Ovary (tissue), 10 donors: ENCODE measurements at places on chromosomes 11 and 22.

DNA sequence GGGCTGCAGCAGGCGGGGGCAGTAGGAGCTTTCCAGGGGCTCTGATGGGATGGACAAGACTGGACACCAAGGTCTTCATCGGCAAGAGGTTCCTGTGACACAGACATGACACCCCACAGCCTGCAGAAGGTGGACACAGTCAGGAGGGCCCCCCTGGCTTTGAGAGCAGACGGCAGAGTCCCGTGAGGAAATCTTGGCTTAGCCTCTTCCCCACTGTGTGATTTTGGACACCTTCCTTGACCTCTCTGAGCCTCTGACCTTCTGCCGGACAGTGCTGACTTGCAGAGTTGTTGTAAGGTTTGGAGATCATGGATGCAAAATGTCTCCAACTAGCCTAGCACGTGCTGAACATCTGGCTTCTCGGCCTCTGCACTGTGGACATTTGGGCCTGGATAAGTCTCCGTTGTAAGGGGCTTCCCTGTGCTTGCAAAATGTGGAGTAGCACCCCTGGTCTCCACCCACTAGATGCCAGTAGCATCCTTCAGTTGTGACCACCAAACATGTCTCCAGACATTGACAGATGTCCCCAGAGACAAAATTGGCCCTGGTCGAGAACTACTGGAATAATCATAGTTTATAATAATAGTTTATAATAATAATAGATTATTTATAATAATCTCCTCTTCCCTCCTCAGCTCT is 54.6 kb downstream of the MCM5 start:
- DNase-seq = no peak

DNA sequence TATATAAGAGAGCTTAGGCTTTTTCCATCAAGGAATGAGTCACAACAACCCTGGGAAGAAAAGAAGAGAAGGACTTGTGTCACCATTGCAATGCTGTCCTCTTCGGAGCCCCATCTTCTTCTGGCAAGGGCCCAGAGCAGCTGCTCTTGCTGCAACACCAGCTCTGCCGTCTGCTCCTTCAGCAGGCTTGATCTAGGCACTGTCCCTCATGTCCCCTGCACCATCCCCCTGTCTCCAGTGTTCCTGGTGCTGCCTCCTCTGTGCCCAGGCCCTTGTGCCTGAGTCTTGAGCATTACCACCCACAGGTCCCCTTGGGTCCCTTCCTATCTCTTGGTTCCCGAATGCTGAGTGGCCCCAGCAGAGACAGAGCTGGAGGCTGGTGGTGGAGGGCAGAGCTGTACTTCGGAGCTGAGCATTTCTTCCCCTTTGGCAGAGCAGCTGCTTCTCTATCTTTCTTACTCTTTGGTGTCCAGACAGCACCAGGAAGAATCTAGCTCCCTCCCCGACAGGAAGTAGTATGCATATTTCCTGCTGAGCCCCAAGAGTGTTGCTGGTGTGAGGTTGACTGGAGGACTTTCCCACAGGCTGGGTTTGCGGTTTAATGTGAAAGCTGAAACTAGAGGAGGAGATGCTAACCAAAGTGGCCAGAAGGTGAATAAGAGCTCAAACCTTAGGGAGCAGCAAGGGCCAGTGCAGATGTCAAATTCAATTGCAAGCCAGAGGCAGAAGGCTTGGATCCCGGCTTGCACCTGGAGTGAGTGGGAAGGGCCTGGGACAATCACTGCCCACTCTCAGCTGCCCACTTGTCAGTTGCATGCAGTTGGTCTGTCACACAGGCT is 27.8 kb downstream of the WEE1 start:
- DNase-seq = no peak

DNA sequence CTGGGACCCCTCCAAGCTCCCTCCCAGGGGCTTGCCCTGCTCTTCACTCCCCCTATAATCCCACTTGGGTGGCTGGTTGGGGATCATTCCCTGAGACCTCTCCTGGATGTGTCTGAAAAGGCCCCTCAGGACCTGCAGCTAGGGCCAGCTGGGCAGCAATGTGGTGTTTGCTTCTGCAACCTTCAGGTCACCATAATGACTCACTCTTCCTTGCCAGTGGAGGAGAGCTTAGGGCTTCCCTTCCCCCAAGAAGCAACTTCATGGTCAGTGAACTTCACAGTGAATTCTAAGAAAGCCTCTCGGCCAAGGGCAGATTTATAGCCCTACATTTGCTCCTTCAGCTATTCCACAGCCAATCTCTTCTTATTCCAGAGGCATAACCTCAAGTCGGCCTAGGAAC is 45.1 kb upstream of the TSPAN18 start:
- no peak for DNase-seq

GRCh38 chr11:128180441-128181087 is 406.8 kb downstream of the ETS1 start:
- DNase-seq = no peak

DNA sequence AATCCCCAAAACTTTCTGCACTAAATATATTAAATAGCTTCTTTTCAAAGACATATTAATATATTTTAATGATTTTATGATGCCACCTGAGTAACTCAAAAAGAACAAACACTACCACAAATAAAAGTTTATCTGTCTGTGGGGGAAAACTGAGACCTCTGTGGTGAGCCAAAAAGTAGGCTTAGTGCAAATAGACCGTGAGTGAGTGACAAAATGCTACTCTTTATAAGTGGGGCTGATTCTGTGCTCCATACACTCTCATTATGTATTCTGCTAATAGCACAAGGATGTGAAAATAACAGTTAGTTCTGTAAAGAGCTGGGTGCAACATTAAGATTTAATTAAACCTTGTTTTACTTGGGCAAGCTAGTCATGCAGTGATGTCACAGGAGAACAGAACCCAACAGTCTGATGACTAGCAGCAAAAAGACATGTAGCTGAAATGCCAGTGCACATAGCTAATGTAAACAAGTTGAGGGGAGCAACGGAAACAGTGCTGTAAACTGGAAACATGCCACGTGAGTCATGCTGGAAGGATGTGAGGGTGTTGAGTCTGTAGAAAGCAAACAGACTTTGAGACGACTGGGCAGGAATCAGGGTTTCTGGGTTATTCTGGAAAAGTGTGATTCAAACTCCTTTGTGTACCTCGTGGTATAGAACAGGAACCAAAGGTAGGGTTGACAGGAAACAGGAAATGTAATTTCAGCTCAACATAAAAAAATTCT is 1130.4 kb downstream of the LRRC4C start:
- DNase-seq = no peak

GRCh38 chr22:26744892-26745808 is 87.8 kb downstream of the MIAT start:
- DNase-seq = no peak

DNA sequence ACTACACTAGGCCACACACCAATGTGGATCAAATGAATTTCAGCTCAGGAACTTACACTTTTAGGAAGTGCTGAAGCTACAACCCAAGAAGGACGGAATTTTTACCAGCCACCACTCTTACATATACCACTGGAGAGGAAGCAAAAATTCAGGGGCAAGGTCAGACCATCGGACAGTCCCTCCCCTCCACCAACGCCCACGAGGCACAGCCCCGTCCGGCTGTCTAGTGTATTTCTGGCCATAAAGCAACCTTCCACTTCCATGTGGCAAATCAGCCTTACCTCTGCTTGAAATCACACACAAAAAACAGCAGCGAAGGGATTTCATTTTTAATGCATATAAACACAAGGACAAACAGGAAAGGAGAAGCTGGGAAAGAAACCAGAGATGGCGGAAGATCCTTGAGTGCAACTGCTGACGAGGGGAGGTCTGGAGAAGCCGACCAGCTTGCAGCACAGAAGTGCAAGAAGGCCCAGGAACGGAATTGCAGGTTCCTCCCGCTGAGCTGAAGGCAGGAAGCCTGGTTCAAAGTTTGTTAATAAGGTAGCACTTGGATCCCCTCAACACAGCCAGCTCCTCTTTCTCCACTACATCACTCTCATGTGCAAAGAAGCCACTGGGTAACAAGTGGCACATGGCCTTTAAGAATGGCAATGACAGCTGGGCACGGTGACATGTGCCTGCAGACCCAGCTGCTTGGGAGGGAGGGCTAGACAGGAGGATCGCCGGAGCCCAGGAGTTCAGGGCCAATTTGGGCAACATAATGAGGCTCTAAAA is 71.5 kb downstream of the SHANK2 start:
- no peak for DNase-seq

DNA sequence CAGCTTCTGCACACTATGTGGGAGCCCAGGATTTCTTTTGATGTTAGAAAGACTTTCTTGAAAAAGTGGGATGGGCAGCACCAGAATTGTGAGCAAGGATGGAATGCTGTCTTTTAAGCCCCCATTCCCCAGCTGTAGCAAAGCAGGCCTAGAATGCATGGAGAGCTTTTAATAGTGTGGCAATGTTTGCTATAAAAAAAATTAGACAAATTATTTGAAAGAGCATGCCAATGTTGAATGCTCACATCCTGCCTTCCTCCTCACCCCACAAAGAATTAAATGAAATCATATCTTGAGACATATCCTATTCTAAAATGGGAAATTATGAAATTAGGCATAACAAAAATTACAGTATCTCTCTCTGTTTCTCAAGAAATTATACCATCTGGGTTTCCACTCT is 154.7 kb downstream of the C11orf91 start:
- DNase-seq = no peak

- no peak for DNase-seq
Measured at GRCh38 chr11:22276535-22276934, 61.6 kb upstream of the SLC17A6 start.

DNA sequence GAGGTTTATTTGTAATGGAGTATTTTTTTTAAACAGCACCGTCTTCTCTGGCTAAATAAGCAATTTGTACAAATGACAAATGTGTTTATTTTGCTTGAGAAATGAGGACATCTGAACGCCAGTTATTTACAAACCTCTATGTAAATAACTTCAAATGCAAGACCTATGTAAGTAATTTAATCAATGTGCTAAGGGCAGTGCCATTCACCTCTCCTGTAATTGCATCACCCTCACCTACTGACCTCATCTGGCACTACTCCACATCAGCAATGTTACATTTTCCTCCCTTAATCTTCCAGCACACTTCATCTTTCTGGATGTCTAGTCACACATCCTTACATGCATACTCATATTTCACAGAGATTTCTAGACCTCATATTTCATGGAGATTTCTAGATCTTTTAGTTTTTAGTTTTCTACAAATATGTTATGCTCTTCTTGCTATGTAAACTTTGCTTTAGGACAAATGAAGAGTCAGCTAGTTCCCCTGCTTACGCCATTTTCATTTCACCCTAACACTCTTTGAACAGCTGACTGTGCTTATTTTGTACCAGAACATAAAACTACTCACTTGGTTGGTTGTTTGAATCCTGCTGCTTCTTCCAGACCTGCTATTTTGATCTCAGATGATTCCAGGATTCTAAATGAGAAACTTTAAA is 238.6 kb downstream of the GRM5 start:
- no peak for DNase-seq

DNA sequence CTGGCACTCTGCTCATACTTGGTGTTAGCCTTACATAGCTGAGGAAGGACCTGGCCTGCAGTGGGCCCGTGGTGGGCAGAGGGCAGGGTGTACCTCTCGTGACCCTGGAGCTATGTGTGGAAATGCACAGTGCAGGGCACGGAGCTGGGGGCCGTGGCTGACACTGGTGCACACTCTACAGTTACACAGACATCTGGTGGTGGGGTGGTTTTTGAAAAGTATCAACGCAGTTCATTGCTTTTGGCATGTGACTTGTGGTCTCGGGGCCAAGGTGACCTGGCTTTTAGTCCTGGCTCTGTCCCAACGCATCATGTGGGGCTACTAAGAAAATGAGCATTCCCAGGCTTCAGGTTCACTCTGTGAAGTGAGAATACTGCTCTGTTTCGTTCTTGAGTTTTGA is 553.6 kb downstream of the NTM start:
- no peak for DNase-seq

GRCh38 chr11:35412285-35412684 is 7.1 kb downstream of the SLC1A2 start:
- no peak for DNase-seq

DNA sequence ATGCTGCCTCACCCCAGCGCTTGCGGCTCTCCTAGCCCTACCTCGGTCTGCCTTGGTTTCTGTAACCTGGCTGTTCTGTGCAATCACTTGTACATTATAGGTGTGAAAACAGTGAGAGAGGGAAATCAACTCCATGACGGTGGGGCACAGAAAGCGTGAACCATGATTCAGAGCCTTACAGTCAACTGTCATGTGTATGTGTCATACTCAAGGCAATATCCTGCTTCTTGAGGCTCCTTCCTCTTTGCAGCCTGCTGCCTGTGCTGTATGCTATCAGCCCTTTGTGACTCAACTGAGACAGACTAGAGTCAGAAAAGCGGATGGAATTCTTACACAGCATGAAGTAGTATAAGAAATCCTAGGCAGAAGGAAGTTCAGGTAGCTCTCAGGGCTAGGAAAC is 2.1 kb downstream of the NRIP3 start:
- no peak for DNase-seq

DNA sequence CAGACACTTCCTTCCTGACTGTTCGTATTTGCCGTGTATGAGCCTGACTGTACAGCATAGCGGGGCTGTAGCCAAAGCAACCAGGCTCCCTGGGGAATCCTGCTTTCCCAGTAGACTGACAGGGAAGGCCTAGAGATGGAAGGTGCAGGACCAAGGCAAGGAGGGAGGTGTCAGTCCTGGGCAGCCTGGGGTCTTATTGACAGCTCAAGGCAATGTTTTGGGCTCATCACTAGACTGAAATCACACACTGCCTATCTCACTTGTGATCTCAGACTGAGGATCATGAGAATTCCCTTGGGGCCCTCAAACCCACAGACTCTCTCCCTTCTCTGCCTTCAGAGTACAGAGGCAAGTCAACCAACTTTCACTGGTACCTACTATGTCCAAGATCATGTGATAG is 346.8 kb upstream of the NARS2 start:
- no peak for DNase-seq

- DNase-seq = no peak
Measured at GRCh38 chr11:15988693-15989231, 367.6 kb downstream of the SOX6 start.

DNA sequence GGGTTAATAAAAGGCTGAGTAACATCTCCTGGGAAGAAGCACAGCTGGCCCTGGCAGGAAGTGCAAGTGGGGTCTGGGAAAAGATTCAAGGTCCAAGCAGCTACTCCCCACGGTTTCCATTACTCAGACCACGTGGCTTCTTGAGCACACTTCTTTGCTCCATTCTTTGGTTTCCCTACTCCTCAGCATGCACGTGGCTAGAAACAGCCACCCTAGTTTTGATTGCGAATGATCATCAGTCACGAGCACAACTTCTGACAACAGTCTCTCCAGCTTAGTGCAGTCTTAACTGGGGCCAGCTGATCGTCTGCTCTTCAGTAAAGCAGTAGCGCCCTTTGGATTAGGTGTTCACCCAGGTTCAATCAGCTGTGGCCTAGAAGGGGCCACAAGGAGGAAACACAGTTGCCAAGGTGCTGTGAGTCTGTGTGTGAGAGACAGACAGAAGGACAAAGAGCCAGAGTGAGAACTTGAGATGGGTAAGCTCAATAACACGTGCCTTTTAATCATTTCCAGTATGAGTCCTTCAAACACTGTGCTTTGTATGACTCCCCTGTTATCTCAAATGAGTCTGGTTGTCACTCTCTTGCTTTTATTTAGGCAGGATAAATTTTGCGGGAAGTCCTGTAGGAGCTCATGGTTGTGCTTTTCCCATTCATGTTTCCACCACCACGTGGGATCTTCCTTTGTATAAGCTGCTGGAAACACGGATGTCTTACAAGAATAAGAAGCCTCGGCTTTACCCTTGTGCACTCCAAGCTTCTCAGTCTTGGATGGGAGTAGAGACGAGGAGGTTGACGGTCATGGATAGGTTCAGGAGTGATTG is 901 bp upstream of the PARVA start:
- DNase-seq = peak; percentile 65
